ENCODE measurements at places on chromosomes 4 and X. TPM values are rescaled to one million over a fixed set of nuclear protein-coding genes. Genes with fewer than 3 reads are reported as not detected.
A peak's percentile ranks its signal among the peaks of the same experiment; 100 is the strongest.

GRCh38 chrX:1126738-1127137 lies 85.7 kb downstream of the CRLF2 start:
- DNase-seq: no peak

DNA sequence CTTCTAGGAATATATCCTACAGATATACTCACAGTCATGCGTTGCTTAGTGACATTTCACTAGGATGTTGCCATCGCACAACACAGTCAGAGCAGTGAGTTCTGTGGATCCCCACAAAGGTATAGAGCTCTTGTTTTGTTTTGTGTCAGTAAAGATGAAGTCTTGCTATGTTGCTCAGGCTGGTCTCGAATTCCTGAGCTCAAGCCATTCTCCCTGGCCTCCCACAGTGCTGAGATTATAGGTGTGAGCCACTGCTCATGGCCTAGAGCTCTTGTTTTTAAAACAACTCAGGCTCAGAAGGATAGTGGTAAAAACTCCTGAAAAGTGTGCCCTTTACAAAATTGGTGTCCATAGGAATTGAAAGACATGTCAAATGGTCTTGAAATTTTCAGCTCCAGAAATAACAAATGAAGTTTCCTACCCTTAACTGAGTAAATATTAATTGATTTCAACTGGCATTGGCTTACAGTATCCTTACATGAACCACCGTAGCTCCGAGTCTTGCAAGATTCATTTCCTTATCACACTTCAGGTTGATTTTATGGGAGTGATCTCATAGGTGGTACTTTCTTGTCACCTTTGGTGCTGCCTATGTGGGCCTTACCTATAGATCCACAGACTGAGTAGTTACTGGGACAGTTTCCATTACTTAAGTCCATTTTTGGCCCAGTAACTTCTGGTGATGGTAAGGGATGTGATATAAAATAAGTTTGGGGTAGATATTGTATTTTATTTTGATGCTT lies 3.6 kb downstream of the CWH43 start:
- no peak for DNase-seq

GRCh38 chr4:60175241-60175640 lies 1024.9 kb upstream of the ADGRL3 start:
- no peak for DNase-seq

DNA sequence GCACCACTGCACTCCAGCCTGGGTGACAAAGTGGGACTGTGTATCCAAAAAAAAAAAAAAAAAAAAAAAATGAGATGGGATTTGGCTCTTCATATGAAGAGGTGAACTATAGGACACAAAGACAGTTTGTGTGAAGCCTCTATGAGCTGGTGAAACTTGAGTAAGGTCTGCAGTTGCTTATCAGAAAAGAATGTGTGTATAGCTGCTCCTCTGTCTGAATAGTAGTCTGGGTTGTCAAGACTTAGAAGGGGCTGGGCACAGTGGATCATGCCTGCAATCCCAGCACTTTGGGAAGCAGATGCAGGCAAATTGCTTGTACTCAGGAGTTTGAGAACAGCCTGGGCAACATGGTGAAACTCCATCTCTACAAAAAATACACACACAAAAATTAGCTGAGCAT lies 82.8 kb downstream of the ARSF start:
- no peak for DNase-seq

The NWD2 gene
- not detected for total RNA-seq

GRCh38 chr4:165709516-165709915 lies 163.5 kb upstream of the TLL1 start:
- no peak for DNase-seq

The SCD5 gene
- total RNA-seq: 55.6 TPM

The STPG2 gene
- not detected for total RNA-seq

The PDGFC gene
- 47.3 TPM for total RNA-seq

The EREG gene
- under 0.01 TPM for total RNA-seq

- no peak for DNase-seq
These were observed 169.1 kb downstream of the LDB2 start for GRCh38 chr4:16729336-16729735.

The CYSLTR1 gene
- total RNA-seq: not detected

DNA sequence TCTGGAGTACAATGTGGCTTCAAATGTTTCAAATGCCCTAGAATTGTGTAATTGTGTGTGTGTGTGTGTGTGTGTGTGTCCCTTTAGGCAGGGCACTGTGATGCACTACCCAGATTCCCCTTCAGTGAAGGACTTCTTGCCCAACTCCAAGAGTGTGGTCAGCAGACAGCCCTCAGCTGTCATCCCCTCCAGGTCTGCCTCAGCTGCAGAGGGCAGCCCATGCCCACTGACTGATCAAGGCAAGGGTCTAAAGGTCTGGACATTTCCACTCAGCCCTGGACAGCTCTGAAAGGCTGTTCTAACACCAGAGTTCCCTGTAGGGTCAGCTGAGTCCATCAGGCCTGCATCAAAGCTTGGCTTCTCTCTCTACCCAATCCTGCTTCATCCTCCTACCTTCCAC lies 83.9 kb upstream of the USP9X start:
- DNase-seq: no peak

The TRIM75 gene
- total RNA-seq: not detected

DNA sequence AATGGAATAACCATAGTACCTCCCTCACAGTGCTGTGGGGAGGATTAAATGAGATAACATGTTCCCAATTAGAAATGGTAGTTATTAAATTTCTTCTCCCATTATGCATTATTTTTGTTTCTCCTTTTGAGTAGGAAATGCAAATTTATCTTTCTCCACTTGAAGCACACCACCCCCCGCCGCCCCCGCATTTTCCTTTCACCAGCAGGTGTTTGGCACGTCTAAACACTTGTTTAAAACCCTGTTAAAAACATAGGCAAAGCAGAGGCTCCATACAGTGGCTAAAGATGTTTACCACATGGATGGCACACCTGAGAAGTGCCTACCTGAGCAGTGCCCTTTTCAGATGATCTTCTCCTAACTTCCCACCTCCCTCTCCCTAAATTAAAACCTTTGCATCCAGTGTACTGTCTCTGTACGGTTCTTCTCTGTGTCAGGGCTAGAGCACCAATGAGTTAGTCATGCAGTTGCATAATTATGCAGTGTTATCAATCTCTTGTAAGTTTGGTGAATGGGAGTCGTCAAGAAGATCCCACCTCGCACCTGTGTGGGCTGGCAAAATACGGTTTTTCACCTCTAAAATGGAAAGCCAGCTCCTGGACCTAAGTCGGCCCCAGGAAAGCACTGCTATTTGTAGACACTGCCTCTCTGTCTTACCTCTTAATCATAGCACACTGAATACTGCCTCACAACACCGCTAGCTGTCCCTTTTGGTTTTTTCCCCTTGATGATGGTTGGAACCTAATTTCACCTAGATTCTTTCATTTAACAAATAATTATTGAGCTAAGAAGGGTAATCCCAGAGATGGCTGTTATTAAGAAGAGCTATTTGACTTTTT lies 122.0 kb downstream of the CT47B1 start:
- no peak for DNase-seq

The FOXR2 gene
- total RNA-seq: not detected

DNA sequence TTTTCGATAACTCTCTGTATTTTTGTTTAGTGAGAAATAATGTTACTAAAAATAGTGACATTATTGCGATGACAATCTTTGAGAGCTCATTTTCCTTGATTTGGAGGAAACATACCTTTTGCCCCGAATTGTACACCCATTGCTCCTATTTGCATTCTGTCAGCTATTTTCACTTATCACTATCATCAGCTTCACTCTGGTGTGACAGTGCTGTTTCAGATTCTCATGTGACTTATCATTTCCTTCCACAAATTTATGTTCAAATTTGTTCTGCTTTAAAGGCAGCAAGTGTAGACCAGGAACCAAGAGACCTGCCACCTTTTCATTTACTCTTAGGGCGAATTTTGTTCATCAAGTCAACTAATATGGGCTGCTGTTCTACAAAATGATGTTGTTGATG lies 179.4 kb downstream of the RBM46 start:
- DNase-seq: no peak

DNA sequence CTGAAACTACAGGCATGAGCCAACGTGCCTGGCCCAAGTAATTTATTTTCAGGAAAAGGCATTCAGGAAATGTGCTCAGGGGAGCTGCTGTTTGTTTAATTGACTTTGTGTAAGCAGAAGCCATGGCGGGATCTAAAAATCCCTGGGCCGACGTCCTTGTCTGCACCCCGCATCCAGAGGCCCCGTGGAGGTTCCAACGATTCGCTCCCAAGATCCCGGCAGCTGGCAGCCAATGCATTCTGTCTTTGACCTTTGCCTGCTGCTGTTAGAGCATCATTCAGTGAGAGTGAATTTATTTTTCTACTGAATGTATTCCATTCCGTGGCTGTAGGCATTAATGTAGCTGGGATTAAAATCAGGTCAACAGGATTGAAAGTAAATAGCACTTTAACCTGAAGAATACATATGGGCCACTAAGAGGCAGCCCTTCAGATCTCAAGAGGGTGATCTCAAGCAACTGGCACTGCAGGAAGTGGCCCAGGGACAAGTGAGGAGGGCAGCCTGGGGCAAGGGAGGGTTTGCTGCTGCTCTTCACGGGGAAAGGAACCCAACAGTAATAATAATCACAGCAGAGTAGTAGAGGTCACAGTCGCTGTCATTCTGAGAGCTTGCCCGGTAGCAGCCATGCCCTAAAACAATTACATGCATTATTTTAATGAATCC lies 75.2 kb downstream of the PSAPL1 start:
- DNase-seq: no peak

The MAGEE2 gene
- not detected for total RNA-seq

GRCh38 chr4:173008436-173008835 lies 160.2 kb upstream of the GALNT7 start:
- DNase-seq: no peak

DNA sequence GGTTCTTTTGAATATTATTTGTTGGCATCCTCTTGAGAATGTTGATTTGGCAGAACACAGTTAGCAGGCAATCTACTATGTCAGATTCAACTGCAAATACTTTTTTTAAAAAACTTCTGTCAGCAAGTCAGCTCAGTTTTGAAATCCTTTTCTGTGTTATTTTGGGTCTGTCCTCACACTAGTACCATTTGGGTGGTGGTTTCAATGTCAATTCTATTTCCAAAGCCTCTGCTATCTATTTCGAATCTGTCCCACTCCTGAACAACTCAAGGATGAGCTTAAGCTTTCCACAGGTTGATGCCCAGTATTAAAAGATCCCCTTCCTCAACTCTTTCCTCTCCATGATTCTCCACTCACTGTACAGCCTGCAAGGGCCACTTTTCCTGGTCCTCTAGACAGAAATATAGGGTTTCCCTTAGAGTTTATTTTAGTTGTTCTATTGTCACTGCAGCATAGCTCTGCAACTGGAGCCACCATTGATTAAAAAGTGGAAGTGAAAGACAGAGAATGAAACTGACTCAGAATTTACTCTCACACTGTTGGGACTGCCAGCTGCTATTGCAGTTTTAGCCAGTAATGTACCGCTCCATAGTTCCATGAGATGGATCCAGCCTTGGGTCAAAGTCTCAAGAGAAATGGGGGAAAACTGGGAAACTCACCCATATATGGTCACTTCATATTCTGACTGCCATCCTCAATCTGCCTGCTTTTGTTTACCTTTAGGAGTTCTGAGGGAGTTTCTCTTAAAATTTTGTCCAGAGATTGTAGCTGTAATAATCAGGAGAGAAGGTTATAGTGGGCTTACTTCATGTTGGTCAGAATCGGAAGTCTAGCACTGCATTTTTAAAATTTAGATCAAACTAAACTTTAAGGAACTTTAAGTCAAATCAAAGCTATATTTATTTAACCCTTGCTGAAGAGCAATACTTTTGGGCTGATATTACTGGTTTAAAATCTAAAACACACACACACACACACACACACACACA lies 14.6 kb downstream of the HDX start:
- no peak for DNase-seq

DNA sequence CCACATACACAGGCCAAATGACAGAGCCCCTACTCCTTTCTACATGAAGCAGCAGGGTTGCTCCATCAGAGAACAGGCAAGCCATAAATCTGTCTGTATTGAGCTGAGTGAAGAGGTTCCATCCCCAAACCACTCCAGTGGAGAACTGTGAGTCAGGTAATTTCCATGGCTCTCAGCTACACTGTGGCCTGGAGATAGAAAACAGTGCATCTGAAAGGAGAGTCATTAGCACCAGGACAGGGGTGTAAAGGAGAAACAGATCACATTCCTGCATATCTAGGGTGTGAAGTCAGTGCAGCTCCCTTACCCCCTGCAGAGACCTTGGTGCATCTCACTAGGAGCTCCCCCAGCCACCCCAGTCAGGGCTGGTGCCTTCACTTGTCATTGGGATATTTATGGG lies 314.7 kb downstream of the CHIC1 start:
- DNase-seq: no peak

The ACE2 gene
- total RNA-seq: under 0.01 TPM

GRCh38 chr4:54556051-54556450 lies 101.7 kb upstream of the KIT start:
- no peak for DNase-seq

GRCh38 chr4:123966990-123967769 lies 570.6 kb downstream of the SPRY1 start:
- no peak for DNase-seq

DNA sequence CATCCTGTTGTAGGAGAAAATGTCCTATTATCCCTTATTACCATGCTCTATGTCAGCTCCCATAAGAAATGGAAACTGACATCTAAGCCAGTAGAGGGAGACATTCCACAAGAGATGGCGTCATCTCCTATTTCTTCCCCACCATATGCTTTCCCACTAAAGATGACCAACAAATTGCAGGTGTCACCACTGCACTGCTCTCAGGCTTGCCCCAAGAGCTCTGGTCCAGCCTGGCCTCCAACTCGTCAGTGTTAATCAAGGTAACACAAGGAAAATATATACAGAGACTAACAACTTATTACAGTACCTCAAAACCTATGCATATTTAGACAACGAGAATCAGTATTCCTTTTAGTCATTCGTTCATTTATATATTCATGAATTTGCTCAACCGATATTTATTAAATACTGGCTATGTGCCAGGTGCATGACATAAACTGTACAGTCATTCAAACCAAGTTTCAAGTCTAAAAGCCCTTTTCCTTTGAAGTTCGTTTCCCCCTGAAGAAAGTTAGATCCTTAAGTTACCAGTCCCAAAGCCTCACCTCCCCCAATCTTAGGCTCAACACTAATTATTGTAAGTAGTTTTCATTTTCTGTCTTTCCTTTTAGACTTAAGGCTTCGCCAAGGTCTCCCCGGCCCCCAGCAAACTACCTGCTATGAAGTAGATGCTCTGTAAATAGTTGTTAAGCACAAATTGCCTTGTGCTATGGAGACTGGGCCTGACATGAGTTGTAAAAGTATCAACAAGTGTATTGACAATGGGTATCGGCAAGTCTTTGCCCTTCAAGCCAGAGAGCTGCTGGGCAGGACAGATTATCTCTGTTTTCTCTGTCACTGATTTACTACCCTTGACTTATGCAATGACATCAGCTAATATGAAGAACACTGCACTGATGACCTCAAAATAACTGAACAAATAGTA lies 3.1 kb upstream of the FGB start:
- DNase-seq: peak; percentile 64

All from dermis blood vessel endothelial cell (primary cell).